ENCODE measurements at places on chromosomes 12 and 14.

DNA sequence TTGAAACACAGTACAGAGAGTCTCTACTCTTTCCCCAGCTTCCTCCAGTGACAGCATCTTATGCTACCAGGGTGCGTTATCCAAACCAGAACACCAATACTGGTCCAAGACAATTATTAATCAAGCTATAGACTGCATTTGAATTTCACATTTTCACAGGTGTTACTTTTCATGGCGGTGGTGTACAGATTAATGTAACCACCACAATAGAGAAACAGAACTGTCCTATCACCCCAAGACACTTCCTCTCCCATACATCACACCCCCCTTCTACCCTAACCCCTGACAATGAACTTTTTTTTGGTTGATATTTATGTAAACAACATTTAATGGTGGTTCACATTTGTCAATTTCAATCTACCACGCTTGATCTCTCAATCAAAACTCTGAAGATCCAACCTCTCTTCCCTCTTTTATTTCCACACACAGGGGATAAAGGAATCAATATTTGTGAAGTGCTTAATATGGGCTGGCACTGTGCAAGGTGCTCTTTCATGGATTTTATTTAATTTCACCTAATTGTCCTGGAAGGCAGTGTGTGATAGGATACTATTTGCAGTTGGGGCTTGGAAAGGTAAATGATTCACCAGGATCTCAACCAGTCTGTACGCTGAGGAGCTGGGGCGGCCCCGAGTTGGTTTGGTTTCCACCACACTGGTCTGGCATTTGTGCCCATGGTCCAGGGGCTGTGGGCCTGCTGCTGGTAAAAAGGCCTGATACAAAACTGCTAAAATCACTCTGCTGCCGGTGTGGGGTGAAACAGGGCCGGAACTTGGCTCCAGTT lies 54.6 kb upstream of the DICER1 start:
- DNase-seq = no peak

GRCh38 chr12:31906557-31907301 lies 52.5 kb upstream of the RESF1 start:
- DNase-seq = no peak

DNA sequence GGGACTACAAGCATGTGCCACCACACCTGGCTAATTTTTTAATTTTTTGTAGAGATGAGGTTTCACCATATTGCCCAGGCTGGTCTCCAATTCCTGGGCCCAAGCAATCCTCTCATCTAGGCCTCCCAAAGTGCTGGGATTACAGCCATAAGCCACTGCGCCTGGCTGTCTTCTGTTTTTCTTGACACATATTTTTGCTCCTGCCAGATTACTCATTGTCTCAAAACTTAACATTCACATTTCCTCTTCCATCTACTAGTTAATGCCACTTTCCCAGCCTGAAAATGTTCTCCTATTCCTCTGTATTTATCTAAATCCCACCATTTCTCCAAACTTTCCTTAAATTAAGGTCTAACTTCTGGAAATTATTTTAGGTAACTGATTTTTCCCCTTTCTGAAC lies 36.2 kb upstream of the KCNH3 start:
- DNase-seq = no peak

GRCh38 chr14:105273062-105273461 lies 24.7 kb downstream of the BTBD6 start:
- DNase-seq = no peak

- DNase-seq = no peak
Measured at GRCh38 chr12:132244724-132245295, 84.6 kb downstream of the GALNT9 start.

- no peak for DNase-seq
Measured at GRCh38 chr12:121505513-121505912, 75.3 kb downstream of the KDM2B start.
